Fibroblast of lung (primary cell): ENCODE measurements at places on chromosomes 3 and 15. TPM values are rescaled to one million over a fixed set of nuclear protein-coding genes. Genes with fewer than 3 reads are reported as not detected.

DNA sequence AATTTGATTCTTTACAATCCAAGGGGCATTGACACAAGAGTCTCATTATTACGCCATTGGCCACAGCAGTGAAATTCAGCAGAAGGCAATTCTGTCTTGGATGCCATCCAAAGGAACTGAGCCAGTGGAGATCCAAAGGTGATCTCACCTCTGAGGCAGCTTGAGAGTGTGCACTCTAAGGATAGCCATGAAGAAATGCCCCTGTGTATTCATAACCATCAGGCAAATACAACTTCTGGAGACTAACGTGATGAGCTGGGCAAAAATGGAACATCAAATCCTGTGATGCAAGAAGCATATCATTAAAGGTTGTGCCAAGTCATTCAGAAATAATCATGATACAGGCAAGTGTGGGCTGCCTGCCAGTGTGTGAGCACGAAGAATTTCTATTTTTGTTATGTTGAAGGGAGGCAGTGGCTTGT, 41.4 kb downstream of the ROBO2 start:
- DNase-seq, result peak; percentile 77

DNA sequence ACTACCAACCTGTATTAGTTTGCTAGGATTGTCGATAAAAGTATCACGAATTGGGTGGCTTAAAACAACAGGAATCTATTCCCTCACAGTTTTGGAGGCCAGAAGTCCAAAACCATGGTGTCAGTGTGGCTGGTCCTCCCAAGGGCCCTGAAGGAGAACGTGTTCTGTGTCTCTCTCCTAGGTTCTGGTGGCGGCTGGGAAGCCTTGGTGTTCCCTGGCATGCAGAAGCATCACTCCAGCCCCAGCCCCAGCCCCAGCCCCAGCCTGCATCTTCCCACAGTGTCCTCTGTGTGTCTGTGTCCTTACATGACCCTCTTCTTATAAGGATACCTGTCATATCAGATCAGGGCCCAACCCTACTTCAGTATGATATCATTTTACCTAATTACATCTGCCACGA, 272.5 kb upstream of the LYSMD4 start:
- DNase-seq, result no peak

DNA sequence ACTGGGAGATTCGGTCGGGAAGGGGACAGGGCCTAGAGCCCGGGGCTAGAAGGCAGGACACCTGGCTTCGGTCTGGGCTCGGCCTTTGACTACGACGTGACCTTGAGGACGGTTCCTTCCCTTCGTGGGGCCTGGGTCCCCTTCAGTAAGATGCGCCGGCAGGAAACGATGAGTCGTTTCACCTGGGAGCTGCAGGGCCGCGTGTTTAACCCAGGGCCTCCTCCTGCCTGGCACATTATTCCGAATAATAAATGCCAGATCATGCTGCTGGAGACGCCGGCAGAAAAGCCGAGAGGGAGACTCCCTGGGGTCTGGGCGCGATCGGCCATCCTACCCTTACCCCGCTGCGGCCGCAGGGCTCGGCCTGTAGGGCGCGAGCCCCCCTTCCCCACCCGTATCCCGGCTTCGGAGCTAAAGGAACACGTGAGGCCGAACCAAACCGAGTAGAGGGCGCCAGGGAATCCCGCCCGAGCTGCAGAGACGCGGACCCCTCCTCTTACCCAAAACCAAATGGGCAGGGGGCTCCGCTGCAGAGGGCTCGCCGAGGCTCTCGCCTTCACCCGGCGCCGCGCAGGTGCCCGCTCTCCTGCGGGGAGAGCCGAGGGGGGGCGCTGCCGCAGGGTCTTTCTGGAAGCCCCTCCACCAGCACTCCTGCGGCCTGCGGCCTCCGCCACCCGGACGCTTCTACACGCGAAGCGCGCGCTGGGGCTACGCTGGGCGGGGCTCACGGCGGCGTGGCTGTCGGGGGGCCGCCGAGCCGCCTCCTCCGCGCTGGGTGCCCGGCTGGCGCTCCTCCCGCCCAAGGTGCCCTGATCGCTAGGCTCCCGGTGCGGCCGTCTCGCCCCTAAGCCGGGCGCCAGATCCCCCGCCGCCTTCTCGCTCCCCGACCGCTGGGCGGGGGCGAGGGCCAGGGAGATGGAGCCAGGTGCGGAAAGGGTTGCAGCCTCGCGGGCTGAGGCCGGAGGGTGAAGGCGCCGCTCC, at the start of gene BDH1:
Gene BDH1, minus strand, starts transcription at position 688 of the 981 bp plus-strand sequence. CDS start 9,525 bp downstream, outside the sequence.
- DNase-seq, result no peak

The ZIC1 gene
- polyA plus RNA-seq, result 0.11 and 0.46 TPM in 2 replicates

The GP5 gene
- 0.02 and 0.06 TPM in 2 replicates for polyA plus RNA-seq

GRCh38 chr15:82918162-82918561, 34.4 kb downstream of the HOMER2 start:
- no peak for DNase-seq

The LRRC2 gene
- 0.27 and 6.0 TPM in 2 replicates for polyA plus RNA-seq

DNA sequence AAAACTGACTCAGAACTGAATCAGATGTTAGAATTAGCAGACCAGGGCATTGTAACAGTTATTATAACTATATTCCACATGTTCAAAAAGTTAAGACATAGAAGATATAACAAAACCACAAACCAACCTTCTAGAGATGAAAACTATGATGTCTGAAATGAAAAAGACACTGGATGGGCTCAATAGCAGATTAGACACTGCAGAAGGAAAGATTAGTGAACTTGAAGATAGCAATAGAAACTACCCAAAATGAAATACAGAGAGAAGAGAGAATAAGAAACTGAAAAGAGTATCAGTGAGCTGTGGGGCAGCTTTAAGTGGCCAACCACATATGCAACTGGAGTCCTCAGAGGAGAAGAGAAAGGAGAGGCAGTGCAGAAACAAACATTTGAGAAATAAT, 132.0 kb upstream of the ATP2B2 start:
- no peak for DNase-seq

The GOLGA8G gene
- polyA plus RNA-seq, result not detected in 2 replicates

GRCh38 chr3:9955067-9955502, 2.9 kb upstream of the PRRT3 start:
- peak; percentile 40 for DNase-seq

DNA sequence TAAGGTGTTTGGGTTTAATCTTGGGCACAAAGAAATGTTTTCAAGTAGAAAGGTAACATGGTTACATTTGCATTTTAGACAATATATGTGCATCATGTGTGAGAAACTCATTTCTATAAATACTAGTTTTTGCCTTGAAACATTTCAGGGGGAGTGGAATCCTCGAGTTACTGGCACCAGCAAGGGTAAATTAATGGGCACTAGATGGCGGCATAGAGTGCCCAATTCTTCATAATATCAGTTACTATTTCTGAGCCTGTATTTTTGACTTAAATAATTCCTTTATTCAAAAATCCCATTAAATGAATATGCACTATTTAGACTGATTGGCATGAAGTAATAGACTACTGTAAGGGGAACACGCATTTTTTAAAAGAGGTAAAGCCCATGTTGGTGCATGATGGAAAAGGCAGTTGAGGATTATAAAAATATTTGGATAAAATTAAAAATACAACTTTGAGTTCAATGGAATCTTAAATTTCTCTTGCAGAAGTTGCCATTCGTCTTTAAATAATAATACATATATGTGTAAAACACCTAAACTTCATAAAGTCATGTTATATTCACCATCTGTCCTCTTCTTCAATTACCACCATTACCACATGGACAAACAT, 106.3 kb downstream of the ZBTB20 start:
- DNase-seq, result peak; percentile 36

DNA sequence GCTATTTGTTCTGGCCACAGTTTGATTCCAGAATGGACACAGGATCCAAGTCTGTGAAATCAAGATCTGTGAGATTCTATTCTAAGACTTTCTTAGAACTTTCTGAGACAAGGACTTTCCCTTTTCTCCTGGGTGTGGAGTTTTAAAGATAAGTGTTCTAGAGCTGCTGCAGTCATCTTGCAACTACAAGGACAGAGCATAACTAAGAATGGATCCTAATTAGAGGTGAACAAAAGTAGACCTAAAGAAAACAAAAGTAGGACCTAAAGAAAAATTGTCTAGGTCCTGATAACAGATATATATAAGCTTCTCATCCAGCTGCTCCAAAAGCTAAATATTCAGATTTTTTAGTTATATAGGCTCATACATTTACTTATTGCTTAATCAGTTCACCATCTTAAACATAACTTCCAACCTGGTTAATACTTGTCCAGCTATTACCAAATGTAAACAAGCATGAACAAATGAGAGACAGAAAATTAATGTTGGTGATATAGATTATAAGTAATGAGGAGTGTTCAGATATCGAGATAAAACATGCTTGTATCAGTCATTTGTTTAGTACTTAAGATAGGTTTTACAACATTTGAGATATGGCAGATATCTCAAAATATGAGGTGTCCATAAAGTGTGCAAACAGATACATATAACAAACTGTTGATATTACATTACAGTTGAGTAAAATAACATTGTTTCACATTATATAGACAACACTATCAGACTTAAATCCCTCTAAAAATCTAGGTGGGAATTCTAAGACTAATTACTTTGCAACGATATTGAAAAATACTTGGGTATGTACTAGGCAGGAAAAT, 75.1 kb downstream of the CD200 start:
- DNase-seq, result no peak

GRCh38 chr3:40020689-40021088, 211.3 kb downstream of the MYRIP start:
- no peak for DNase-seq

DNA sequence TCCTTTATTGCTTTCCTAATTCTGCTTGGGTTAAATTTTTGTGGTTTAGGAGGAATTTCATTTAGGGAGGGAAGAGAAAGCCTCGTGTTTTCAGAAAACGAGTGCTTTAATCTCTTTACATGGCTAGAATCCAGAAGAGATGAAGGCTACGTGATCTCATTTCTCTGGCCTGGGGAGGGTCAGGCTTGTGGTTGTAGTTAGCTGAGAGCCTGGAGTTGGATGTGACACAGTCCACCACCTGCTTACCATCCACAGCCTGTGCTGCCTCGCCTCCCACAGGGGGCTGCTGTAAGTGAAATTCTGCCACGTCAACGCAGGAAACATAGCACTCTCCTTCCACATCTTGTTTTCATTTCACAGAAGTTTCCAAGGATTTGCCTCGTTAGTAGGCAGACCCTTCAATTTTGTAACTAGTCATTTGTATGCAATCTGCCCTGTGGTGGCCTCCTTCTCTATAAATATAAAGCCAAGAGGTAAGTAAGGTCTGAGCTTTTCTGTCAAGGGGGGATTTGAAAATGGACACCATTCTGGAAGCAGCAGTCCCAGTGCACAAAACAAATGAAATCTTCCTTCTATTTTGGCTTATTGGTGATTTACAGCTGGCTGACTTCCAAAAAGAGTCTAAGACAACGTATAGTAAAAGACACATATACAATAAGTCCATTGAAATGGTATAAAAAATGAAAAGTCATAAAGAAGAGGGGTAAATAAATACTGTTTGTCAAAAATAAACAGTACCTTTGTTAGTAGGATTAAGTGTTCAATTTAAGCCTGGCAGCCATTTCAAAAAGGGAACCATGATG, 3.4 kb downstream of the GXYLT2 start:
- DNase-seq, result peak; percentile 100

DNA sequence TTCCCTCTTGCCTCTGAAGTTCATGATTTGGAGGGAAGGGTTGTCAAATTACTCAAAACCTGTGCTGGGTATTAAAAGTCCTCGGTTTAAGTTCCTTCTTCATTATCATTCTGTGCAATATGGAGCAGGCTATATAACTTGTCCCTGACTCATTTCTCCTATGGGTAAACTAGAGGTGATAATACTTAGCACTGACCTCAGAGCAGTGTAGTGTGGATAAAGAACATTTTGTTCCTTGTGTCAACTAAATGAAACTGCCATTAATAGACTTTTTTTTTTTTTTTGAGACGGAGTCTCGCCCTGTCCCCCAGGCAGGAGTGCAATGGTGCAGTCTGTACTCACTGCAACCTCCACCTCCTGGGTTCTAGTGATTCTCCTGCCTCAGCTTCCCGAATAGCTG, 2.2 kb upstream of the BBX start:
- no peak for DNase-seq

GRCh38 chr3:88189361-88189810, 39.6 kb downstream of the C3orf38 start:
- DNase-seq, result no peak

The GPR160 gene
- polyA plus RNA-seq, result 0.56 and 0.58 TPM in 2 replicates

GRCh38 chr3:21654241-21654640, 96.8 kb downstream of the ZNF385D start:
- peak; percentile 82 for DNase-seq

DNA sequence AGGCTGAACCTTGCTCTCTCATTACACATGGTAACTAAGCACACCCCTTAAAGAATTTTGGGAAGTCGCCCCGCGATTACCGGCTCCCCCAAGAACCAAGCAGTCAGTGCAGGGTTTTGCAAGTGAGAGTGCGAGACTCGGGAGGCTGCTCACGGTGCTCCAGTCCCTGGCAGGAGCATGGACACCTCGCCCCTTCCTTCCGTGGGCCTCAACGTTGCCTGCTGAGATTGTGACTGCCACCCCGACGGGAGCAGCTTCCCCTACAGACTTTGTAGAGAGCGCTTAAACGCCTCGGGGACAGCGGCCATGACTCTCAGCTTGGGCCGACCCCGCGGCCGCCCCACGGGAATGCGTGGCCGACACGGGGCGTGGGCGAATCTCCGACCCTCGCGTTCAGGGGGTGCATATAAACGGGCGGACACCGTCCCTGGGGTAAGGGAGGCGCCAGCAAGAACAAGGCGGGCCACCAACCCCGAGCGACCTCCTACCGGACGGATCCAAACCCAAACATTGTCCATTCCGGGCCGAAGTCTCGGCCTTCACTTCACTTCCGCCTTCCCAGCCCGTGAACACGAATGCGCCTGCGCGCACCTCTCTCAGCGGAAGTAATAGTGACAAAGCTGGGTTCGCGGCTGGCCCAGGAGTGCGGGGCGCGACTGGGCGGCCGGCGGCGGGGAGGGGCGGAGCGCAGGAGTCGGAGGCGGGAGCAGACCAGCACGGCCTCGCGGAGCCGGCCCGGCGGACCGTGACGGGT, at the start of gene ATP2C1:
Gene ATP2C1, plus strand, starts transcription at position 709 of the 754 bp plus-strand sequence. CDS start 686 bp downstream, outside the sequence.
- peak; percentile 92 for DNase-seq

DNA sequence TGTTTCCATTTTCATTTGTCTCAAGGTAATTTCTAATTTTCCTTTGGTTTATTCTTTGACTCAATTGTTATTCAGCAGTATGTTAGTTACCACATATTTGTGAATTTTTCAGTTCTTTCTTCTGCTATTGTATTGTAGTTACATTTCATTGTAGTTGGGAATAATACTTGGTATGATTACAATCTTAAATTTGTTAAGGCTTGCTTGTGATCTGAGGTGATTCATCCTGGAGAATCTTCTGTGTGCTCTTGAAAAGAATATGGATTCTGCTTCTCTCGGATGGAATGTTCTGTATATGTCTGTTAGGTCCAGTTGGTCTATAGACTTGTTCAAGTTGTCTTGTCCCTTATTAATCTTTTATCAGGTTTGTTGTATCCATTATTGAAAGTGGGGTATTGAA, 63.4 kb upstream of the VEPH1 start:
- DNase-seq, result no peak
